Activated T-cell treated with anti-CD3 and anti-CD28 coated beads, Interleukin-2, amount 50 U/mL, for 4 hours (primary cell): ENCODE measurements at places on chromosomes 3 and 15.

GRCh38 chr3:184586851-184587250 is 25.3 kb downstream of the EPHB3 start:
- no peak for DNase-seq

DNA sequence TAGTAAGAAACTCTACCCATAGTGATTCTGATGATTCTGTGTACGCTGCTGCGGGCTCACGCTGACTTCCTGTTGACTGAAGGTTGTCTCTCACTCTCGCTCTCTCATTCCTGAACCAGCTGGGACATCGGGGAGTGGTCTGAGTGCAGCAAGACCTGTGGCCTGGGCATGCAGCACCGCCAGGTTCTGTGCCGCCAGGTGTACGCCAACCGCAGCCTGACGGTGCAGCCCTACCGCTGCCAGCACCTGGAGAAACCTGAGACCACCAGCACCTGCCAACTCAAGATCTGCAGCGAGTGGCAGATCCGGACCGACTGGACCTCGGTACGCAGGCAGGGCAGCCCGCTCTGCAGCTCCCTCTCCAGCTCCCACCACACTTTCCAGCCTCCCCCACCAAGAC is 63.6 kb upstream of the NR2E3 start:
- no peak for DNase-seq

DNA sequence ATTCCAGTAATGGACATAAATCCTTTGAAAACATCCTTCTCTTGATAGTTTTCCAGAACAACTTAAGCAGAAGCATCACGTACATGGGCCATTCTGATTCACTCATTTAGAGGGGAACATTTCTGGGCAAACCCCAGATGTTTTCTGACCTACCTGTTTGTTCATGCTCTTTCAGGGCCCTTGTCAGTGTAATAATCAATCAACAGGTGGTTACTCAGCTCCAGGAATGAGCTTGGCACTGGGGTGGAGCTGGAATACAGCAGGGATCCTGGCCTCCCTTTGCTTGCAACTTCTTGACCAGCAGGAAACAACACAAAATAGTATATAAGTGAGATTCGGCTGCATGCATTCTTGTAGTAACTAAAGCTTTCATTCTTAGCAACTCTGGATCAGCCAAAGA is 9.2 kb upstream of the UBE2E1 start:
- DNase-seq, result no peak

DNA sequence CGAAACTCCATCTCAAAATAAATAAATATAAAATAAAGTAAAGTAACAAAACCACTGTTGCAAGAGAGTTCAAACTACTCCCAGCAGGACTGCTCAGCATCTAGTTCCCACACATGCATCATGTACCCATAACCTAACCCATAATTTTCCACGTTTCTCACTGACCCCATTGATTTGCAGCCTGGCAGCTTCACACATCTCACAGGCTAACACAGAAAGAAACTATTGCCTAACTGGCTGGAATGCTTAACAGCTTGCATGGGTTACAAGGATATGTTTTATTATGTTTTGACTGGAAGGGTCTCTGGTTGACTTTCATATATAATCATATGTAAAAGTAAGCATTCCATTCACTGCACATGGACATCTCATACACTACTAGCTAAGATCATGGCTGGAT is 55.6 kb upstream of the TBC1D23 start:
- no peak for DNase-seq

- DNase-seq, result no peak
Measured at GRCh38 chr15:70494852-70495571, 268.3 kb downstream of the UACA start.

DNA sequence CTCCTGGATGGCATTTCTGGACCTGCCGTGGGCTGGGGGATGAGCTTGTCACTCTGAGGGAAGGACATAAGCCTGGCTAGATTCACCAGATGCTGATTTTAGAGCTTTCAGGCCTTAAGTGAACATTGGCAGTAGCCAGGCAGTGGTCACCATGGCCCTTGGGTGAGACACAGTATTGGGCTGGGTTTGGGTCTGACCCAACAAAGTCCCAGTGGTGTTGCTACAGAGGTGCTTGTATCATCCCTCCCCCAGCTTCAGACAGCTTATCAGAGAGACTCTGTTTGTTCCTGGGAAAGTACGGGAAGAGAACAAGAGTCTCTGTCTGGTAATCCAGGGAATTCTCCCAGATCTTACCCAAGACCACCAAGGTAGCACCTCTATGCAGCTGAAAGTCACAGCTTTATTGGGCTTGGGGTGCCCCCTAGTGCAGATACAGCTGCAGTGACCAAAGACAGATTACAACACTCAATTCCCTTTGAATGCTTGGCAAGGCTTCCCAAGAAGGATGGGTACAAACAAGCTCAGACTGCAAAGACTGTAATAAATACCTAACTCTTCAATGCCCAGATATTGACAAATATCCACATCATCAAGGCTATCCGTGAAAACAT is 9.8 kb upstream of the RUVBL1 start:
- DNase-seq, result peak; percentile 46

GRCh38 chr15:66063147-66063546 is 190.4 kb downstream of the MEGF11 start:
- no peak for DNase-seq

GRCh38 chr3:176071943-176072342 is 1125.3 kb downstream of the TBL1XR1 start:
- no peak for DNase-seq

DNA sequence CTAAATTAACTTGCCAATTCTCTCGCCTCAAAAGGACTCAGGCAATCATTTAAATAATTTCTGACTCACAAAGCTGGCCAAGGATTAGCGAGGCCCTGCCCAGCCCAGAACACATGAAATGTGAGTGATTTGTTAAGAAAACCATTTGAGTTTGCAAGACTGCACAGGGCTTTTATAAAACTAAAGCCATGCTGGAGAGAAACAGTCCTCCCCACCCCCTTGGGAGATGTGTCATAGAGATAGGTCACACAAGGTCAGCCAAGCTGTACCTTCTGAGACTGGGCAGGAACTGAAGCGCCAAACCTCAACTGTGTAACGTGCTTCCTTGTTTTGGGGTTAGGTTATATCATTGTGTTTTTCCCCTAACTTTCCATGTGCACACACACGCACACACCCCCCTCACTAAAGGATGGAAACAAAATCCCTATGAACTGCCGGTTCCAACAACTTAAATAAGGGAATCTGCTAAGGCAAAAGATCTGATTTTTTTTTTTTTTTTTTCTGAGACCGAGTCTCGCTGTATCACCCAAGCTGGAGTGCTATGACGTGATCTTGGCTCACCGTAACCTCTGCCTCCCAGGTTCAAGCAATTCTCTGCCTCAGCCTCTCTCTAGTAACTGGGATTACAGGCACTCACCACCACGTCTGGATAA is 8.1 kb downstream of the SPATA12 start:
- DNase-seq, result no peak

- no peak for DNase-seq
Measured at GRCh38 chr3:180798197-180798596, 114.3 kb upstream of the FXR1 start.

GRCh38 chr3:152232679-152233078 is 36.0 kb upstream of the MBNL1 start:
- DNase-seq, result no peak

DNA sequence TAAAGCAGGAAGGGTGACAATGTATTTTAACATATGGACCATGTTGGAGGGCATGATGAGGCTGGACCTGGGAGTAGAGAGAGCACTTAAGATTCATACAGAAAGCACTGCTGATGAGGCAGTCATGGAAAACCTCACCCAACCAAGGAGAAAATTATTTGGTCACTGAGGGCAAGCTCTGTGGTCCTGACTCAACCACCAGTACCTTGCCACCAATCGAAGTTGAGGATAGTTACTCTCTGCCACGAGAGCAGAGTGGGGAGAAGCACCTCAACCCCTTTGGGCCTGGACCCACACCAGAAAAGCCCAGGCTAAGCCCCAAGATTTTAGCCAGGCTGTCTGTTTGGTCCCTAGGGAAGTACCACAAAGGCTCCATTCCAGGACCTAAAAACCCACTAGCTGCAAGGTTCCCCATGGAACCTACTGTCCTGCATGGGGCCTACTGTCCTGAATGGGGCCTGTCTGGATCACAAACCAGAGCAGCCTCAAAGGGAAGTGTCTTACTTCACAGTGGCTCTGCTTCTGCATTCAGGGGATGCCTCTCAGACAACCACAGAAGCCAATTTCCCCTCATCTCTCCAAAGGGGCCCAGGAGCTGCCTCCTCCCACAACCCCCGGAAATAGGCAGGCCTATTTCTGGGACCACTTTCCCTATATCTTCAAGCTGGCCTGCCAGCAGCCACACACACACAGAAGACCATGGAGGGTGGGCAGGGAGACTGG is 4.2 kb downstream of the CCDC71 start:
- DNase-seq, result no peak
